Effector memory CD4-positive, alpha-beta T cell (primary cell): ENCODE measurements at places on chromosomes 1 and 21.

DNA sequence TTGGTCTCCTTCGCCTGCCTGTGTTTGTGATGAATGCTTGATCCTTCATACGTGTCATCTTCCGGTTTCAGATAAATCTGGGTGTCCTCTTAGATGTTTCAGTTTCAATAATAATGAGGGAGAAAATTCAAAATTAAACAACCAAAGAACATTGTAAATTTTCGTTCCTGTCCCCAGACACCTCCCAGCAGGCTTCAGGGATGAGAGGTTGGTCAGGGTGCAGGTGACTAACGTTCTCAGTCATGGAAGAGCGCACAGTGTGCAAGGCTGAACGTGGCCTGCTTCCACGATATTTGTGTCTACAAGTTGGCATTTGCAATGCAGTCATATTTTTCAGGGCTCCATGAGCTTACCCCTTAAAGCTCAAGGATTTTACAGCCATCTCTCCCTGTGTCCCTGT is 147.1 kb upstream of the ARHGEF16 start:
- DNase-seq, result no peak

GRCh38 chr1:210908257-210908656 is 225.7 kb downstream of the KCNH1 start:
- no peak for DNase-seq

GRCh38 chr1:180217006-180217405 is 13.1 kb upstream of the LHX4 start:
- no peak for DNase-seq

GRCh38 chr21:38937844-38938243 is 132.1 kb downstream of the ETS2 start:
- DNase-seq, result no peak

GRCh38 chr1:56986397-56986796 is 20.6 kb upstream of the C8B start:
- no peak for DNase-seq

DNA sequence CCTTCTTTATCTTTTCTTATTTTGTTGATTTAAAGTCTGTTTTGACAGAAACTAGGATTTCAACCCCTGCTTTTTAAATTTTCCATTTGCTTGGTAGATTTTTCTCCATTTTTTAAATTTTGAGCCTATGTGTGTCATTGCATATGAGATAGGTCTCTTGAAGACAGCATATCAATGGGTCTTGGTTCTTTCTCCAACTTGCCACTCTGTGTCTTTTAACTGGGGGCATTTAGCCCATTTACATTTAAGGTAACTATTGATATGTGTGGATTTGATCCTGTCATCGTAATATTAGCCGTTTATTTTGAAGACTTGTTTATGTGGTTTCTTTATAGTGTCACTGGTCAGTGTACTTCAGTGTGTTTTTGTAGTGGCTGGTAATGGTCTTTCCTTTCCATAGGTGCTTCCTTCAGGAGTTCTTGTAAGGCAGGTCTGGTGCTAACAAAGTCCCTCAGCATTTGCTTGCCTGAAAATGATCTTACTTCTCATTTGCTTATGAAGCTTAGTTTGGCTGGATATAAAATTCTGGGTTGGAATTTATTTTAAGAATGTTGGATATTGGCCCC is 223.9 kb downstream of the USP25 start:
- no peak for DNase-seq

- no peak for DNase-seq
Measured at GRCh38 chr1:233331676-233332519, 4.4 kb downstream of the MAP3K21 start.

DNA sequence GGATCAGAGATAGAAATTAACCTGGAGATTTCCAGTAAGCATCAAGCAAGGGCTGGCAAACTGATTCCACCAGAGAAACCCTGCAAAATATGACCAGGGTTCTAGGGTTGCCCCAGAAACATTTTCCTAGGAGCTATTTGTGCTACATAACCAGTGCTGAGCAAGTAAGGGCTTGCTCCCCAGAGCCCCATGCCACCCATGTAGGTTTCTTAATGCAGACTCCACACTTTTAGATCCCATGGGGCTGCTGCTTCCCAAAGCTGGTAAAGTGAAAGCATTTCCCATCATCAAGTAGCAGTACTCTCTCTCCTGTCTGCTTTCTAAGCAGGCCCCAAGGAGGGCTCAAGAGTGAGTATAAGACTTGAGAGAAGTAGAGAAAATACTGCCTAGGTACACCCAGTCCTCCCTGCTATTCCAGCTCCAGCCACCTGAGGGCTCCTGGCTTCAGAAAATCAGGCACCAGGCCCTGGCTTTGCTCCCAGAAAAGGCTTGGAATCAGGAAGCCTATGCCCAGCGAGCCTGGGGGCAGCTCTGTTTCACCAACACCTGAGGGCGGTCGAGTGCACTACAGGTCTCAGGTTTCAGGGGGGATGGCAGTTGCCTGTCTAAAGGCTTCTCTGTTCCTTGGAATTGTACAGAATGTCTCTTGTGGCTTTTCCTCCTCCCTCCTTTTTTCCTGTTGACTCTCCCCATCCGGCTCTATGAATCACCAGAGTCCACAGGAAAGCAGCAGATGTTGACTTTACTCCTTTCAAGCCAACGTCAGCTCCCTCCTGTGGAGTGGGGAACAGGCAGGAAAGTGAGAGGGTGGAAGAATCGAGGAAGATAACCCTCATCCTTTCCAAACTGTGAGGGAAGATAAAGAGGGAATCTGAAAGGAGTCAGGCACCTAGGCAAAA is 6.2 kb upstream of the ANKRD35 start:
- peak; percentile 4 for DNase-seq

- DNase-seq, result no peak
Measured at GRCh38 chr21:40792691-40793456, 54.1 kb downstream of the DSCAM start.

DNA sequence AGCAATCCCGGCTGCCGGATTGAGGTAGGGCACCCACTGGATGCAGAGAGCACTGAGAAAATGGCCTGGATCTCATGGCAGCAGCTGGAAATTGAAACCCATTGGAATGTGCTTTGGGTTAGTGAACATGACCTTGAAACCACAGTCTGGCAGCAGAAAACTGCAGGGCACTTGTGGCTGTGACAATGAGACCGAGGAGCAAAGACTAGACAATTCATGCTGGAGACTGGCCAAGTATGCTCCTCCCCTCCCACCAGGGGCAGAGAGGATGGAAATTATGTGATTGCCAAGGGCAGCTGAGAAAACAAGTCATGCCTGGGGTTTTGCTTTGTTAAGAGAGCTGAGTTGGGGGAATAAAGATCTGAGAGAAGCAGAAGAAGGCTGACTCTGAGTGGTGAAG is 60.7 kb downstream of the ZNF697 start:
- no peak for DNase-seq

GRCh38 chr21:18622383-18622782 is 218.8 kb upstream of the TMPRSS15 start:
- no peak for DNase-seq

- DNase-seq, result no peak
Measured at GRCh38 chr1:930633-931138, 7.0 kb downstream of the SAMD11 start.

GRCh38 chr1:100971021-100971420 is 54.6 kb downstream of the DPH5 start:
- DNase-seq, result no peak

DNA sequence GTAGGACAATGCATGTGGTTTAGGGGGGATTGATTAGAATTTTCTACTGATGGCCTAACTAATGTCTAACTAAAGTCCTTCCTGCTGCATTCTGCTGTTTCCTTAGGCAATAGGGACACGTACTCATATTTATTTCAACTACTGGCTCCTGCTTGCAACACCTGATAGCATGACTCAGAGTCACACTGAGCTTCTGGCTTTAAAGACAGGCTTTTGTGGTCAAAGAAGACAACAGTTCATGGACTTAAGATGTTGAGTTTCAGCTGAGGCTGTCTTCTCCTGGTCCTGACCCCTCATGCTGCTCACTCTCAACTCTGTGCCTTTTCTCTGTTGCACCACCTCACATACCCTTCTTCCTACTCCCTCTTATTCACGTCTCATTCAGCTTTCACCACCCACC is 29.1 kb upstream of the TRABD2B start:
- no peak for DNase-seq

DNA sequence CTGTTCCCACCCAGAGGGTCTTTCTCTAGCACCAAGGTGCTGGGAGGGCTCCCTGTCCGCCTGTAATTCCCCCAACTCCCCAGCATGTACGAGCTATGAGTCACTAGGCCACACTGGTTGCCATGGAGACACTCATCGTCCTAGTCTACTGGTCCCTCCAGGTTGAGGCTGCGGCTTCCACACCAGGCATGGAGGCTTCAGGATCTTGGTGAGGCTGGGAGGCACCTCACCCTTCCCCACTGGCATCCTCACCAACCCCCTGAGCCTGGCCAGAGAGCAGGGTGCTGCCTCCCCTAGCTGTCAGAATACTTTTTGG is 75.6 kb upstream of the KAZN start:
- no peak for DNase-seq

DNA sequence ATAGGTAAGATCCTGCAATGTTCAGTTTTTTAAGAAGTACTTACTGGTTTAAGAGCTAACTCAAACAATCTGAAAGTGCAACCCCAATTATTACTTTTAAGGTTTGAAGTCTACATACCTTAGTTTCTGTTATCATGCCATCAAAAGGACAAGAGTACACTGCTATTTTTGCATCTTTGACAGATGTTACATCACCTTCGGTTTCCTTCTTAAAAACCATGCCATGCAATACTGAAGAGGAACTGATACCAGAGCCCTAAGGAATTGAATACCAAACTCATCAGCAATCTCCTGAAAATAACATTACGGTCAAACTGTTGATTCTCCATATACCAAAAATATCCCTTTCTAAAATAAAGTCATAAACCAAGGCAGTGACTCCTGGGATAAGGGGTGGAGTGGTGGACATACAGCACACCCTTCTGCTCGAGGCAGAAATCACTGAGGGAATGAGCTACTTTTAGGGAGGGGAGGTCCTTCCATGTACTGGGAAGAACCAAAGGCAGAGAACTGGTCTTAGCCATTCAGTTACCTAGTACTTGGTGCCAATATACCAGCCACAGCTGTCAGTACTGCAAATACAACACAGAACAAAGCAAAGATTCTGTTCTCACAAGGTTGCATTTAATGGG is 8.5 kb downstream of the CCT8 start:
- DNase-seq, result no peak

DNA sequence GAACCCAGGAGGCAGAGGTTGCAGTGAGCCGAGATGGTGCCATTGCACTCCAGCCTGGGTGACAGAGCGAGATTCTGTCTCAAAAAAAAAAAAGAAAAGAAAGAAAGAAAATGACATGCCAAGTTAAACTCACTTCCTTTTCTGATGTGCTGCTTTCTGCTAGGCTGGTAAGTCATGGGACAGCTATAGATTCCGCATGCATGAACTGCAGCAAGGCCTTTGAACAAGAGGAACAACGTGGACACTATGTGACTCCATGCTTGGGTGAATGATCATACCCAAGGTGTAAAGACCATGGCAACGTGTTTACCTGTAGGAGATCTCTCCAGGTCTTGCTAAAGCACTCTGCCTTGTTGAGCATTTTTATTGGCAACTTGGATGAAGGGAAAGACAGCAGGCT is 10.3 kb upstream of the TTF2 start:
- no peak for DNase-seq

GRCh38 chr1:147611586-147611985 is 58.7 kb downstream of the ACP6 start:
- no peak for DNase-seq

- DNase-seq, result no peak
Measured at GRCh38 chr1:244100704-244101453, 49.8 kb downstream of the ZBTB18 start.

GRCh38 chr21:25569084-25569483 is 38.2 kb downstream of the MRPL39 start:
- no peak for DNase-seq

GRCh38 chr1:240586006-240586405 is 25.9 kb downstream of the GREM2 start:
- DNase-seq, result no peak

DNA sequence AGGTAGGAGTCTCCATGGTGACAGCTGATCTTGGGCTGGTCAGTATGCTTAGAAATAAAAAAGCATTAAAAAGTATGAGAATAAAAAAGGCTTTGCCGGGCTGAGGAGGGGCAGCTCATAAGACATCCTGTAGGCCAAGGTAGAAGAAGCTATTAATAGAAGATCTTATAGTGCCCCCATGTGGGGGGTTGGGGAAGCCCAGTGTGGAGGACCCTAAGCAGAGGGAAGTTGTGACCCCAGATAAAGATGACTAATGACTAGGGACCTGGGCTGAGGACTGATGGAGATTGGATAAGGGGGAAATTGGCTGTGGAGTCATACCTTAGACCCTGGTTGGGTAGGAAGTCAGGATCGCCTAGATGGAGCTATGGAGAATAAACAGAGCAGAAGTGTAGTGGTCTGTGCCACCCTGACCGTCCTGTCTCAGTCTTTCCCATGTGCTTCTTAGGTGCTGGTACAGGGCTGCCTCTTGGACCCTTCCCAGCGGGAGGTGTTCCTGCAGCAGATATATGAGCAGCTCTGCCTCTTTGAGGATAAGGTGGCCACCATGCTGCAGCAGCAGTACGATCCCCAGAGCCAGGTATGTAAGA is 25.0 kb downstream of the SZT2 start:
- DNase-seq, result peak; percentile 43

- no peak for DNase-seq
Measured at GRCh38 chr1:180579961-180580611, 21.3 kb downstream of the OVAAL start.

- DNase-seq, result no peak
Measured at GRCh38 chr1:210757677-210758076, 376.3 kb downstream of the KCNH1 start.

GRCh38 chr1:200512191-200512590 is 102.4 kb upstream of the ZNF281 start:
- DNase-seq, result no peak

GRCh38 chr1:86082183-86082582 is 74.4 kb downstream of the COL24A1 start:
- no peak for DNase-seq

DNA sequence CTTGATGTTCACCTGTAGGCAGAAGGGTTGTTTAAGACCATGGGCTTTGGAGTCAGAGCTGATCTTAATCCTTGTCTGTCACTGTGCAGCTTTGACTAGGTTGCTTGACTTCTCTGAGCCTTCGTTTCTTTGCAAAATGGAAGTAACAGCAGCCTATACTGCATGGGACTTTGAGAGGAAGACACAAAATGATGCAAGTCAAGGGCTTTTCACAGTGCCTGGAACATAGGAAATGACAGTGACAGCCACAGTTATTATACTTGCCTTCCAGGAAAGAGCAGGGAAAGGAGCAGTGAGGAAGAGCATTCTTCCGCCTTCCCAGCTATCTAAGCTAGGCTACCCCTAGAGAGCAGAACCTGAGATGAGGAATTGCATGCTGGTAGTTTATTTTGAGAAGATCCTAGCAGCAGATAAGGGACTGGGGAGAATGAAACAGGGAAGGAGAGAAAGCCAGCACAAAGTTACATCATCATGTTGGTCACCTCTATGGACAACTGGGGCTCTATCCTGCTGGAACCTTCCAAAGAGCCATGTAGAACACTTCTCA is 3.1 kb downstream of the CSF3R start:
- no peak for DNase-seq

GRCh38 chr1:221839321-221839720 is 97.4 kb upstream of the DUSP10 start:
- no peak for DNase-seq

GRCh38 chr1:20685741-20686140 is 24.6 kb upstream of the DDOST start:
- DNase-seq, result no peak
